Stimulated activated CD4-positive, alpha-beta T cell treated with anti-CD3 and anti-CD28 coated beads, Interleukin-1b, Interleukin-23, amount 100 ng/mL, for 48 hours (primary cell): ENCODE measurements at places on chromosomes 7 and 10.

- no peak for DNase-seq
Measured at GRCh38 chr10:133278577-133279265, 2.1 kb upstream of the ADAM8 start.

DNA sequence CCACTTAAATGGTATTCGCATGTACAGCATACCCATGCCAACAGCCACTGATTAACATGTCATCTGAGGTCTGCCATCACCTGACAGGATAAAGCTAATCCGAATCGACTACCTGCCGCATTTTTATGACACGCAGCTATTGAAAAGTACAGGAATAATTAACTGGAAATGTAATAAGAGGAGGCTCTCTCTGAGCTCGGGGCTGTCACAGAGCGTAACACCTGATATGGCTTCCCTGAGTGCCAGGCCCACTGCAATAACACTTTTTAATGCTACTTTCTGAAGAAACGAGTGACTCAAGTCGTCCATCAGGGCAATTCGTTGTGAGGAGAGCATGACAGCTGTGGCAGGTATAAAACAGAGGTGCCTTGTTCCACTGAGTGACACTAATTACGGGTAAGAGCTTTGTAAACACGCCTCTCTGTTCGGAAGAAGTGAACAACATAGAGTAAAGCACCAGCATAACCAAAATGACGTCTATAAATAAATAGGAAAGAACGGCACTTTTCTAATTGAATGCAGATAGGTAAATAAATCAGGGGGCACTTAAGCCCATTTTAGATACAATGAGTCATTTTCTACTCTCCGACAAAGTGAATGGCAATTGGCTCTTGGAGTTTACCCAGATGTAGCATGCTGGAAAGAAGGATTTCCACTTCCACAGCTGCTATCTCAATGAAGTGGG lies 56.5 kb upstream of the CREB5 start:
- DNase-seq: no peak

DNA sequence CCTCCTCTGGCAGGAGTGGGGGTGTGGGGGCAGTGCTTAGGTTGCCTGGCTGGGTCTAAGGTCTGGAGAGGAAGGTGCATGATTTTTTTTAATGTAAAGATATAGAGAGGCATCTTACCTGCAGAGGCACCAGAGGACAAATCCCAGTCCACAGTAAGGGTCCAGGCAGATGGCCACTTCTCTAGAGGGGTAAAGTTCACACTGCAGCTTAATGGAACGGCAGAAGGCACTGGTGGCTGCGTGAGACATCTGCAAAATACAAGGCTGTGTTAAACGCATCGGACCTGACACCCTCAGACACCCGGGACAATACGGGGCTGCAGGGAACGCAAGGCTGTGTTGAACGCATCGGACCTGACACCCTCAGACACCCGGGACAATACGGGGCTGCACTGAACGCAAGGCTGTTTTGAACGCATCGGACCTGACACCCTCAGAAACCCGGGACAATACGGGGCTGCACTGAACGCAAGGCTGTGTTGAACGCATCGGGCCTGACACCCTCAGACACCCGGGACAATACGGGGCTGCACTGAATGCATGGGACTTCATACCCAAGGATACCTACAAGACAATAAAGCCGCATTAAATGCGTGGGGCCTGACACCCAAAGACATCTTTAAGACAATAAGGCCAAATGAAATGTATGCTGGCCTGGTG lies 206.0 kb downstream of the ZMYND11 start:
- DNase-seq: no peak

DNA sequence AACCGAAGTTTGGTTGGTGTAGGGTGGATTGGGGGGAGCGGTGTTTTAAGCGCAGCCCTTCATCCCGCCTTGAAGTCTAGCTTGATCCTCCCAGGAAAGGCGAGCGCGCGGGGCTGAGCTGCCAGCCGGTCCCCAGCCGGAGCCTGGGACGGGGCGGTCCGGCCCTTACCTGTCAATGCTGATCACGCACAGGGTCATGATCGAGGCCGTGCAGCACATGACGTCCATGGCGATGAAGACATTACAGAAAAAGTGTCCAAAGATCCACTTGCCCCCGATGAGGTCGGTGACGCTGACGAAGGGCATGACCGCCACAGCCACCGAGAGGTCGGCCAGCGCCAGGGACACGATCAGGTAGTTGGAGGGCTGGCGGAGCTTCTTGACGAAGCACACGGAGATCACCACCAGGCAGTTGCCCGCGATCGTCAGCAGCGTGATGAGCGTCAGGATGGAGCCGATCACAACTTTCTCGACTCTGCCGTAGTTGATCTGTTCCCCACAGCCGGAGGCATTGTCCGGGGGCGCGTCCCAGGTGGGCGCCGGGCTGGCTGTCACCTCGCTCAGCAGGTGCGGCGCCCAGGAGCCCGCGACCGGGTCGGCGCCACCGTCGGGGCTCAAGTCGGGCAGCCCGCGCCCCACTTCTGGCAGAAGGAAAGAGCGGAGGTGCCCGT lies 740 bp downstream of the HTR7 start:
- DNase-seq: no peak

DNA sequence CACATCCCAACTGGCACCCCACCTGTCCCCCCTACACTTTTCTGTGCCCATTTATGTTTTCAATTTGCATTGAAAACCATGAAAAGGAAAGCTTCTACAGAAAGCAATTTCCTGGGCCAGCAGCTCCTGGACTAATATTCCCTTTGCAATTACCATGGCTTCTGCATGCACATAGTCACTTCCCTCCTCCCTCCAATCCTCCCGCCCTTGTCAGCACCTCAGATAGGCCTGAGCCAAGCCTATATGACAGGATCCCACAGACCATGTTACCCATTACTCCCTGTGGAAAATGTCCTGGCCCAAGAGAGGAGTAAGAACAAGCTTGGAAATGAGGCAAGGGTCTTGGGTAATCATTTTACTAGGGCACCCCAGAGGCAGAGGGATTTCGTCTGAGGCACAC lies 38.1 kb downstream of the FBXW4 start:
- DNase-seq: no peak
